ENCODE measurements at places on chromosomes 3 and 15.

DNA sequence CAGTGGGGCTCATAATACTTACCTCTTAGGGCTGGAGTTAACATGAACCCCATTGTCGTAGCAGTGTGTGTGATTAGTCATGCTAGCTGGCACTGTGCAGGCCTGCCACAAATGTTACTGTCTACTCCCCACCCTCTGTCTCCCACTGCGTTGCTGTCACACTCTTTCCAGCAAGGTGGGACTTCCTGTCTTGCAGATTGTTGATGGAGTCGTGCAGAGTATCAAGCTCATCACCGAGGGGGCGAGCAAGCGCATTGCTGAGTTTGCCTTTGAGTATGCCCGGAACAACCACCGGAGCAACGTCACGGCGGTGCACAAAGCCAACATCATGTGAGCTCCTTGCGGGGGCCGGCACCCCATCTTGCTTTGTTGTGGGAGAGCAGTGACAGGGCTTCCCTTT, 12.9 kb downstream of the IDH3A start:
- no peak for DNase-seq

DNA sequence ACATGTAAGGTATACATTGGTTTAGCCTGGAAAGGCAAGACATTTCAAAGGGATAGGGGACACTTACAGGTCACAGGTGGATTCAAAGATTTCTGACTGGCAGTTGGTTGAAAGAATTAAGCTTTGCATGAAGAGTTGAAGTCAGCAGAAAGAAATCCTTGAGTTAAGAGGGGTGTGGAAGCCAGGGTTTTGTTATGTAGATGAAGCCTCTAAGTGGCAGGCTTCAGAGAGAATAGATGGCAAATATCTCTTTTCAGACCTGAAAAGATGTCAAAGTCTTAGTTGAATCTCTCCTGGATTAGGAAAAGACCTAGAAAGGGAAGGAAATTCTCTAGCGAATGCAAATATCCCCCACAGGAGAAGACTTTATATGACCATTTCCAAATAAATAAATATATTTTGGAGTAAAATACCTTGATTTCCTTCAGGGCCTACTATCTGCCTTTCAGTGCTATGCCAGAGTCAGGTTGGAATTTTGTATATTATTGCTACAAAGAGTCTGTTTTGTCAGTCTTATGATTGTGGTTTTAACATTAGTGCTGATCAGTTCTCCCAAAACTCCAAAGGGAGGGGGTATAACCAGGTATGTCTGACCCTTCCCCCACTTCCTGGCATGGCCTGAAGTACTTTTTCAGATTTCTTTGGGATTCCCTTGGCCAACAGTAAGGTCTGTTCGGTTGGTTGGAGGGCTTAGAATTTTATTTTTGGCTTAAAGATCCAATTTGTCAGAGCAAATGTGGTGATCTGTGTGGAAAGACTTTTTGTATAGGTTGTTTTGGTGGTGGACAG, 286.4 kb downstream of the LRTM1 start:
- no peak for DNase-seq

DNA sequence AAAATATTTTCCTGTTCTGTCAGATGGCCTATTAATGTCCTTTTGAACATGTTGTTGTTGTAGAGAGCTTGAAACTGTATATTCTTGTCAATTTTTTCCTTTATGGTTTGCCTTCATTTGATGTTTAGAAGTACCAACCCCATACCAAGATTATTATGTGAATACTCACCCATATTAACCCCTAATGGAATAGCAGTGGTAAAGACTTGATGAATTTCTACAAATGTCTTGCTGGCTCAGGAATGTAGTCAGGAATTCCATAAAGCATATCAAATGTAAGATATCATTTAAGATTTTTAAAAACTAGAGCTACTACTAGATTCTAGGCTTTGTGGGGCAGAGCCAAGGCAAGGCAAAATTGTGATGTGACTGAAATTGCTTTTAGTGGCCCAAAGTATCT, 30.0 kb downstream of the MYO5A start:
- DNase-seq, result no peak

DNA sequence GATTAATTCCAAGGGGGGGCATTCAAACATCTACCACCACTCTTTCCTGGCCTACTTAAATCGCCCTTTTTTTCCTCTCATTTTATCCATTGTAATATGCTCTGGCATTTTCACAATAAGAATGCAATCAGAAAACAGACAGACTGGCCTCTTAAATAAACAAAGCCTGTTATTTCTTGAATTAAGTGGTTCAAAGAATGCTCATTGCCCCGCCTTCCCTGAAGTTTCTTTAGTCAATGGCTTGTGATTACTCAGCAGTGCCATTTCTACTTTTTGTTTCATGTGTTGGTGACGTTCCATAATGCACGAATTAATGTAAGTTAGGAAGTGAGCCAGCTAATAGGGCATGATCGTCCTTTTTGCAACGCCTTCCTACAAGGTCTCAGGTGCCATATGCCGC, 68.0 kb downstream of the FBN1 start:
- no peak for DNase-seq

DNA sequence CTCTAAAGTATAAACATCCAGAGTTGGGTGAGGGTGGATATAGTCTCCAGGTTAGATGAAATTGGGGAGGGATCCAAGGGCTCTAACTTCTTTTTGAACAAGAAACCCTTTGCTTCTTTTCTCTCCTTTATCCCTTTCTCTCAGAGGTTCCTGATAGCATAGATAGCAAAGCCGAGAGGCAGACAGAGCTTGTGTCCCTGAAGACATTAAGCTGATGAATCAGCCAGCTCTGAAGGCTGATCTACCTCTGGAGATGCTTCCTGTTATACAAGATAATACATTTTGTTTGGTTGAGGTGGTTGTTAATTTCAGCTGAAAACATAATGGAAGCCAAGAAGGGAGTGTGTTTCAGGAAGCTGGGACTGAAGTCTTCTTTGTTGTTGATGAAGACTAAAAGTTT, 193.2 kb downstream of the PDCD6IP start:
- DNase-seq, result no peak

- DNase-seq, result no peak
Measured at GRCh38 chr15:57298204-57298603, 78.1 kb upstream of the CGNL1 start.

DNA sequence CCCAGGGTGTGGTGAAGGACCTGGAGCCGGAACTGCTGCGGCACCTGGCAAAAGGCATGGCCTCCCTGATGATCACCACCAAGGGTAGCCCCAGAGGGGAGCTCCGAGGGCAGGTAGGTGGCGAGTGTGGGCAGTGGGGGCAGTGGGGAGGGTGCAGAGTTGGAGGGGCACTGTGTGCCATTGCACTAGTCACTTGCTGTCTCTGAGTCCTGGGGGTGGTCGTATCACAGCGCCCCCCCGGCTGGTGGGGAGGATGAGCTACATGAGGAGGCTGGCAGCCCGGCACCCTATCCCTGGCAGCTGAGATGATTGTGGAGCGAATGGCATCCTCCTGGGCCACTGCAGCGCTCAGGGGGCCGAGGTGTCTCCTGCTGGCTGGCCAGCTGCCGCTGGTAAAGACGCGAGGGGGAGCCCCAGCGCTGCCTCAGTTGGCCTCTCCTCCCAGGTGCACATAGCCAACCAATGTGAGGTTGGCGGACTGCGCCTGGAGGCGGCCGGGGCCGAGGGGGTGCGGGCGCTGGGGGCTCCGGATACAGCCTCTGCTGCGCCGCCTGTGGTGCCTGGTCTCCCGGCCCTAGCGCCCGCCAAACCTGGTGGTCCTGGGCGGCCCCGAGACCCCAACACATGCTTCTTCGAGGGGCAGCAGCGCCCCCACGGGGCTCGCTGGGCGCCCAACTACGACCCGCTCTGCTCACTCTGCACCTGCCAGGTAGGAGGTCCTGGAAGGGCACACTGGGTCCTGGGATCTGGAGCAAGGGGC, 6.4 kb downstream of the CHRD start:
- no peak for DNase-seq

DNA sequence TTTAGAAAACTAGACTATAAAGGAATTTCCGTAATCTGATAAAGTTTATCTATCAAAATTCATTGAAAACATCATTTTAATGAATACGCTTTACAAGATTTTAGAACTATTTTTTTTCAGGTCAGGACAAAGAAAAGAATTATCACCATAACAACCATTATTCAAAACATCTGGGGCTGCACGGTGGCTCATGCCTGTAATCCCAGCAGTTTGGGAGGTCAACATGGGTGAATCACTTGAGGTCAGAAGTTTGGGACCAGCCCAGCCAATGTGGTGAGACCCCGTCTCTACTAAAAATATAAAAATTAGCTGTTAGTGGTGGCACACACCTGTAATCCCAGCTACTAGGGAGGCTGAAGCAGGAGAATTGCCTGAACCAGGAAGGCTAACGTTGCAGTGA, 260.4 kb downstream of the WNT5A start:
- DNase-seq, result no peak

DNA sequence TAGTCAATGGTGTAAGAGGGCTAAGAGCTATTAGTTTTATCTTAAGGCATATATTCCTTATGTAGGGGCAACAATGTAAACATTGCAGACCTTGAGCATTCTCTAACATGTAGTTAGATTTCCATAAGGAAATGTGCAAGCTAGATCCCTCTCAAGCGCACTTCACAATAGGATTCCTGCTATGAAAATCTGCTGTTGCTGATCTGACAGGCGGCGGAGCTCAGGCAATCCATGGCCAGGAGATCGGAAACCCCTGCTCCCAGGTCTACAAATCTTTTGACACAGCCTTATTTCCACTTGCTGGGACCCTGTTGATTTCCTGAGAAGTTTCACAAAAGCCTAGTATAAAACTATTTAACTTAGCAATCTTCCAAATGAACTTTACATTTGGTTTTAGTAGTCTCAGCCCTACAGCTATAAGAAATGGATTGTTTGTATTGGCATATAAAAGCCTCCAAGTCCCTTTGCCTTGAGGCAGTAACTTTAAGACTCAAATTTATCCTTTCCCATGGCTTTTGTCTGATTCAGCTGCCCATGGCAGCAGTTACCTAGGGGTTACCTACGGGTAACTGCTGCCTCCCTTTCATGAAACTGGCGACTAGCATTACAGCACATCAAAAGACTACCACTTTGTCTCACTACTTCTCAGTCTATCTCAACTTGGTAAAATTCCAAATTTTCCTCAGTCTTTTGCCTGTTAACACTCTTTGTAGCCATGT, 22.7 kb downstream of the TRA2B start:
- no peak for DNase-seq

DNA sequence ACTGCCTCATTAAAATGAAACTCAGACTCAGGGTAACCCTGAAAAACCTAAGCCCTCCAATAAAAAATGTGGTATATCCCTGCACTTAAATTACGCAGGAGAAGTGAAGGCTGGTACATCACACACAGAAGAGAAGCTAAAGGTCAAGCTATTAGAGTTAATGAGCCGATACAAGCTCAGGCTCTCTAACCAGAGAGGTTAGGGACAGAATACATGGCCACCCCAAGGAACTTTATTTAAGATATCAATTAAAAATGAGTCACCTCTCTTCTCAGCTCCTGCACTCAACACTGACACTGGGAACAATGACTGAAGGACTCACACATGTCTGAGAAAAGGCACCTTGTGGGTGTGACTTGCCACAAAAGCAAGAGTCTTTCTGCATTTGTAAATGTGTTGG, 800.6 kb upstream of the CFAP20DC start:
- no peak for DNase-seq

DNA sequence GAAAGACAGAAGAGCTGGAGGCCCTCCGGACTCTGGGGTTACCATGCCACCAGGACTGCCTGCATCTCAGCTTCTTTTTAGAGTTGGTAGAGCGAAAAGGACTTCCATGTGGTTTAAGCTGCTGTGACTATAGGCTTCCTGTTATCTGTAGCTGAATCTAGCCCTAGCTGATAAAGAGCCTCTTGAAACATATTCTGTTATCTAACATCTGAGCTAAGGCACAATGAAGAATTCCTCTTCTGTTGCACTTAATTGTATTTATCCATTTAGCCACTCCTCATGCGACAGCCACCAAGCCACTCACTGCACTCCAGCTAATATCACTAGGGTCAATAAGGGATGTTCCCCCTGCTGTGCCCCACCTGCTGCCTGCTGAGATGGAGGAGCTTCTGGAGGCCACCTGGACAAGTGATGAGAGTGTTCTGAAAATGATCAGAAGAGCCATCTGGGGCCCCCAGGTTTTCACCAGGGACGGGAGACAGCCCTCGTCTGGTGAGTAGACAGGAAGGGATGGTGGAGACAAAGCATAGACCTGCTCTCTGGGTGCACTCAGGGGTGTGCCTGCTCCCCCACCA, 94.6 kb upstream of the PLXNA1 start:
- DNase-seq, result no peak

Measured in T1000 (cell line).